ENCODE measurements at places on chromosomes 5 and 9.

GRCh38 chr5:168557389-168557788 is 21.8 kb downstream of the PANK3 start:
- no peak for DNase-seq

DNA sequence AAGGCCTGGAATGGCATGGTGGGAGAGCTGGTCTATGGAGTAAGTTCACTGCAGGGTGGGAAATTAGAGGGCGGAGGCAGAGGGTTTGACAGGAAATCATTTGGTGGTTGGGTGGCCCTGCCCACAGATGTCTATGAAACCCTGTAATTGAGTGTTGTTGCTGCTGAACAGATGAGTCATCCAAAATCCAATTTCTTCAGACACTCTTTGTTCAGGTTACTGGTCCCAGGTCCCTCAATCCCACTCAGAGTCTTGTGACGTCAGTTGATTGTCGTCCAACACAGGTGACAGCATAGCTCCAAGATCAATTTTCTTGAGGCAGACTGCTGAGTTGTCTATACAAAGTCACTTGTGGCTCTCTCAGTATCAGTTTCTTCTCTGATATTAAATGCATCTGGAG is 208.6 kb downstream of the GRIA1 start:
- no peak for DNase-seq

GRCh38 chr5:179724163-179724562 is 8.5 kb upstream of the MAML1 start:
- no peak for DNase-seq

DNA sequence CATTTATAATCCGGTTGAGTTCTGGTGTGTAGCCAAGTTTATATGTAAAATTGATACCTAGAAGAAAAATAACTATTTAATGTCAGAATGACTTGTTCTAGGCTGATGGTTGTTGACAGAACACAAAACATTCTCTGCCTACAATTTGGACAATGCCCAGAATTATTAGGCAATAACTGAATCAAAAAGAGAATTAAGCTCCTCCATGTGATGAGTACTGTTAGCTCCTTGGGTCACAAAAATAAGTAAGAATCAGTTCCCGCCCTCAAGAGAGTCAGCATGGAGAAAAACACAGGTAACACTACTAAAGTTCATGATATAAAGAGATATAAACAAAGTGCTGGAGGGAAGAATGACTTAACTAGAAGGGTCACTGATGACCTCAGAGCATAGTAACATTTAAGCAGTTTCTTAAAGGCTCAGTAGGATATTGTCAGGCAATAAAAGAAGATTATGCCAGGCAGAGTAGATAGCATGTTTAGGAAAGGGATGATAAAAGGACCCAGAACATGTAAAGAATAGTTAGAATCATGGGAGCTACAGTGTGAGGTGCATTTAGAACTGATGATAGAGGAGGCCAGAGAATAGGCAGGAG is 200.5 kb upstream of the ACTBL2 start:
- DNase-seq: no peak

GRCh38 chr5:78738693-78739300 is 90.2 kb upstream of the LHFPL2 start:
- DNase-seq: no peak

- no peak for DNase-seq
These were observed 16.7 kb downstream of the COL15A1 start for GRCh38 chr9:98960409-98960808.

DNA sequence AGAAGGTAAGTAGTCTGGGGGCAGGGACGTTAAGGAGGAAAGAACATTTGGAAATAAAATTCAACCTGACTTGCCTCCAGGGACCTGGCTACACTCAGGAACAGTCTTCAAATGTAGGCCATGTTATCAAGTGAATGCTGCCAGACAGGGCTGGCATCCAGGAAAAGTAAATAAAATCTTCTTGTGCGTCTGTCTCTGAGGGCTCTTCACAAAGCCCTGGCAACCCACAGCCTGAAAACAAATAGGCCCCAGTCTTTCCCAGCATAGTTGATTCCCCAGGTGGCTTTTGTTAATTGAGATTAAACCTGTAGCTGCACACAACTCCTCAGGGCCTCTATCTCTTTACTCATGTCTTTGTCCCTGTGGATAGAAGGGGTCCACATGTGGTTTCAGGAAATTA is 55.4 kb downstream of the STK32A start:
- peak; percentile 31 for DNase-seq

DNA sequence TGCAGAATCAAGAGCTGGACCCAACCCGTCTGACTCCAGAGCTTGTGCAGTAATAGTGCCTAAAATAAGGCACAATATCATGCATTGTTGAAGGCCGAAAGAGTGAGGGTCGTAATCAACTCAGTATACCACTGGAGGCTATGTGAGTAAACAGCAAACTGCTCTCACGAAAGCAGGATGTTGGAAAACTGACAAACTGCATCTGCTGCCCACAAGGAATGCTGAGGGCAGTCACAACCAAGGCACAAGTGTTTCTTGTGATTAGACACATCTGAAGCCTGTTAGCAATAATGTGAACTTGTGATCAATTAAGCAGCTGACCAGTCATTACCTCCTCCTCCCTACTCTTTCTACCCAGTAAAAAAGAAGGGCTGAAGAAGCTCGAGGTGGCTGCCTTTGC is 48.8 kb downstream of the TRPM3 start:
- no peak for DNase-seq

DNA sequence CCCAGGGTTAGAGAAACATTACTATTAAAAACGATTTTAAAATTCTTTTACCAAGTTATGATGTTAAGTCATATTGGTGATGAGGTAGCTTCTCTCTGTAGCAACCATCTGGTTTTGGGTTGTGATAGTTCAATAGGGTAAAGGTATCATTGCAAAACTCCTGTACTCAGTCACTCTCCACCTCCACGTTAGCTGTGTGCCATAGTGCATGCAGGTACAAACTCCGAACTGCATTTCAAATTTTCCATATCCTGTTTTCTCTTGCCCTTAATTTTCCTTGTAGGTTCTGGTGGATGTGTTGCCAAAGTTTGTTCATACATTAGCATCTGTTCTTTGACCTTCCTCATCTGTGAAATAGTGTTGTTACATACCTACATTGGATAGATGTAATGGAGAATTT is 53.1 kb upstream of the ARRDC3 start:
- DNase-seq: no peak

DNA sequence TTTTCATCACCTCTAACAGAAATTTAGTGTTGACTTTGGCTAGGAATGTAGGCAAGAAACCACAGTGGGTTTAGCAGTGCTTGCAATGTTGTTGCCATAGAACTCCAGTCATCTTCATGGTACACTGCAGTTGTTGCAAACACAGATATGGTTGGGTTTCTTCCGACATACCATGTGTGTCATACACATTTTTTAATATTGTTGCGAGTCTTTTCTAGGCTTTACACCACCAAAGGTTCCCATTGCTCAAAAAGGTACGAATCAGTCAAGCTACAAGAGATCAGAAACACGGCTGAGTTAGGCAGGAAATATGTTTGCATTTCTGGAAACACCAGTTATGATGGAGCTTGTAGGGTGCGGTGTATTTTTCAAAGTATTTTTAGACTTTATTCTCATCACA is 172.4 kb downstream of the SYK start:
- DNase-seq: no peak

GRCh38 chr5:30937070-30937469 is 256.4 kb upstream of the CDH6 start:
- DNase-seq: no peak

DNA sequence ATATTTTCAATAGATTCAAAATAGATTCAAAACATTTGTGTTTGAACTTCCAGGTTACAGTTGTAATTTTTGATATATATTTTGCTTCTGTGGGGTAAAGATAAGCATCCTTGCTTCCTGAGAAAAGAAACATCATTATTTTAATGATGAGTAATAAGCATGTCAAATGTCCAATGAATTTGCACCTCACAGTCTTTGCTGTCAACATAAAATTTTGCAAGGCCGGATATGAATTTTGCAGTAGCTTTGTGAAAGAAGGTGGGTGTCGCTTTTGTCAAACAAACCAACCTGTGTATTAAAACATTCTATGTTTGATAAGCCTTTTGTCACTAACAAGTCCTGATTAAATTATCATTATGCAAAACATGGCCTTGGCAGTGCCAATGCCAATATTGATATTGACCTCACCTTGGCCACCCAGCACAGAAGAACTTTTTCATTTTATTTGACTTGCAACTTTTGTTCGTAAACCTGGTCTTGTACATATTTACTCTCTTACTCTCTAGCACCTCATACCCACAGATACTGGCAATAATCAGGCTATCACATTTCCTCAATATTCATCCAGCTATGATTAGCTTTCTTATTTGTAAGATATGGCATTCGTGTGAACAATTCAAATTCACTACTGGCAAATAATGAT is 645.0 kb upstream of the KLF4 start:
- DNase-seq: no peak

DNA sequence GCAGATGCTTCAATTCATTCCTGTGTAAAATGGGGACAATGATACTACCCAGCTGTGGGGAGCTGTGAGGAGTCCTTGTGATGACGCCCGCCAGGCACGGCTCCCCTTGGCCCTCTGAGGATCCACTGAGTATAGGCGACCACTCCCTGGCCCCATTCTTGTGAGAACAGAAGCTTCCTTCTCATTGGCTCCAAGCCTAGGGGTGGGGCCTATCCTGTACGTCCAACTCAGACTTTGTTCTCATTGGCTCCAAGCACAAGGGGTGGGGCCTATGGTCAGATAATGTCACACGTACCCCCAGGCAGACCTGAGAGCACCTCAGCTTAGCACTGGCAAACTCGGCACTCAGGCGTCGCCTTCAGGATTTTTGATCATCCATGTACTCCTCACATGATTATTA is 232.9 kb upstream of the MVB12B start:
- DNase-seq: no peak

- no peak for DNase-seq
These were observed 14.4 kb upstream of the TMOD1 start for GRCh38 chr9:97487107-97487506.

- DNase-seq: no peak
These were observed 124.8 kb upstream of the RAD23B start for GRCh38 chr9:107158321-107158720.

DNA sequence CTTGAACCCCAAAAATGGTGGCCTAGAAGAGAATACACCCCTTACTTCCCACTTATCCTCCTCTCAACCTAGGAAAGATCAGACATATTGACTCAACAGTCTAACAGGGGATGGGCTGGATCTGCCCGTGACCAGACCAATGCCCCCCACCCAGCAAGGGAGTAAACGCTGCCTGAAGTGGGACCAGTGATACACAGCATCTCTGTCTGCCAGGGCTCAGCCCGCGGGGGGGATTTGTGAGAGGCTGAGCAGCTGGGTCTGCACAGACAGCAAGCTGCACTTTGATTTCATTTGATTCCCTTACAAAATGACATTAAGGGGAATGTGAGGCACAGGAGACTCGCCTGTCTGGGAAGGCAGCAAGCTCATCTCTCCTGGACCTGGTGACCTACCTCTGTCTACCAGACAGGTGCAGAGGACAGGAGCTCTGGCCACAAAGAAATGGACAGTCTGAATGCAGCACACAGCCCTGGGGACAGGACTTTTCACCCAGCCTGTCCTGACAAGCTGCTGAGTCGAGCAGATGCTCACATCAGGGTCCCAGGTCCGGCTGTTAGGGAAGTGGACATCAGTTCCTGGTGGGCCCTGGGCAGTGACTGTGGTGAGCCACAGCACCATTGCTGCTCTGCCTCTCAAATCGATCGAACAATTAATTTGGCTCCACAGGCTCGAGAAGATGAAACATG is 79.9 kb downstream of the RGS3 start:
- no peak for DNase-seq

DNA sequence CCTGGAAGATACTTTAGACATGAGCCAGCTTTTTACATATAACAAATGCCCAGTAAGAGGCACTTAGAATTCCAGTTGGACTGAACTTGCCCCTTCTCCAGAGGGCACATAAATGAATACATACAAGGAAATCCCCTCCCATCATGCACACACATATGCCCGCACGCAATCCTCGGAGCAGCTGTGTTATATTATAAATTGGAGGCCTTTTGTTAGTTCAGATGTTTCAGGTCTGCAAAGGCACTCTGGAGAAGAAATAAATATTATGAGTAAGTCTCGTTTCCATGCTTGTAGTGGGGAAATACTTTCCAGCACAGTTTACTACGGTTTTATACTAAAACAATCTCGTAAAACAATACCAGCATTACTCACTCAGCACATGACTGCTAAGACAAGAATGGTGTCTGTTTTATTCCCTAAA is 17.6 kb upstream of the MUSK start:
- no peak for DNase-seq

DNA sequence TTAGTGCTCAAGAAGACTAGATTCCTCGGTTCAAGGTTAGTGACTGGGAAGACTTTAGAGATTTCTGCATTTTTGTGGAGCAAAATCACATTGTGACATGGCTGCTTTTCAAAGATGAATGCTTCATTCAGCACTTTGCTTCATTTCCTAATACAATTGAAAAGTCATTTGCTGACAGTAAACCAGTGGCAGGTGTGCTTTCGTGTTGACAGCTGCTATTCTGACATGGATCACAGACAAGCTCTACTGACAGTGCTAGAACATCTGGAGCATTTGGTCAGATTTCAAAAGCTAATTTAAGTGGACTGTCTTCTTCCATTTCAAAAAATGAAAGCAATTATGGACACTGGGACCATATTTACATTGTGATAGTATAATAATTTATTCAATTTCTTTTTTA is 1060.1 kb downstream of the PTPRD start:
- peak; percentile 27 for DNase-seq

- no peak for DNase-seq
These were observed 694 bp upstream of the UAP1L1 start for GRCh38 chr9:137076636-137077009.

DNA sequence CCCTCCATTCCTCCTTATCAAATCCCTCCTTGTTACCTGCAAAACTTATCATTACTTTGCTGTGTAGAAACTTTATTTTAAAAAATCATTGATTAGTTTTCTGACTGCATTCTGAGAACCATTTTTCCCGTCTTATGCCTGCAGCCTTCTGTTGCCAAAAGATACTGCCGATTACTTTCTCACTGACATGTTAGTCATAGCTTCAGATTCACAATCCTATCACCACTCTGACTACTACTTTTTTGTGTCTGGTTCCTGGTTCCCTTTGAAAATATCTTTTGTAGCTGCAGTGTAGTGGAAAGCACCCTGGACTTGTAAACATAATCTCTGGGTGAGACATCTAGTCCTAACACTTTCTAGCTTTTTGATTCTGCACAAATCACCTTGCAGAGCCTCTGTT is 71.7 kb downstream of the NR2F1 start:
- no peak for DNase-seq

GRCh38 chr9:16449076-16449730 is 421.3 kb downstream of the BNC2 start:
- peak; percentile 62 for DNase-seq

GRCh38 chr9:134162212-134162775 is 2.1 kb downstream of the RNU6ATAC start:
- no peak for DNase-seq

- no peak for DNase-seq
These were observed 2.6 kb upstream of the NFIL3 start for GRCh38 chr9:91426123-91426745.

- no peak for DNase-seq
These were observed 19.5 kb upstream of the SNAPC3 start for GRCh38 chr9:15403155-15403554.

- DNase-seq: no peak
These were observed 67.2 kb upstream of the DAP start for GRCh38 chr5:10828241-10828640.

GRCh38 chr5:150945947-150946346 is 41.2 kb upstream of the ZNF300 start:
- no peak for DNase-seq
